ENCODE measurements at places on chromosomes 16 and 17.

DNA sequence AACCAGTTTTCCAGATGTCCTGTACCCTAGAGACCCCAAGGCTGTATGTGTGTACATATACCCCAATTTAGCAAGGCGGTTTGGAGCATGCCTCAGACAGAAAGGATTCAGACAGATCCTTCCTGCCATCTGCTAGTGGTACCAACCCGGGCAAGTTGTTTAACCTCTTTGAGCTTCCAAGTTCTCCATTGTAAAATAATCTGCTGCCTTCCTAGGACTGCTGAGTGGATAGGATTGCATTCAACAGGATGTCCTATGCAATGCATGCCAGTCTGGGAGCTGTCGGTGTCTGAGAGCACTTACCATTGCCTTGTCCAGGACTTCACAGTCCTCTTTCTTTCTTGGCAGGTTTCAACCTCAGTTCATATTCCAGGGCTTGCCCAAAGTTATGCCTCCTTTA lies 1.9 kb downstream of the CDH13 start:
- DNase-seq, result no peak

DNA sequence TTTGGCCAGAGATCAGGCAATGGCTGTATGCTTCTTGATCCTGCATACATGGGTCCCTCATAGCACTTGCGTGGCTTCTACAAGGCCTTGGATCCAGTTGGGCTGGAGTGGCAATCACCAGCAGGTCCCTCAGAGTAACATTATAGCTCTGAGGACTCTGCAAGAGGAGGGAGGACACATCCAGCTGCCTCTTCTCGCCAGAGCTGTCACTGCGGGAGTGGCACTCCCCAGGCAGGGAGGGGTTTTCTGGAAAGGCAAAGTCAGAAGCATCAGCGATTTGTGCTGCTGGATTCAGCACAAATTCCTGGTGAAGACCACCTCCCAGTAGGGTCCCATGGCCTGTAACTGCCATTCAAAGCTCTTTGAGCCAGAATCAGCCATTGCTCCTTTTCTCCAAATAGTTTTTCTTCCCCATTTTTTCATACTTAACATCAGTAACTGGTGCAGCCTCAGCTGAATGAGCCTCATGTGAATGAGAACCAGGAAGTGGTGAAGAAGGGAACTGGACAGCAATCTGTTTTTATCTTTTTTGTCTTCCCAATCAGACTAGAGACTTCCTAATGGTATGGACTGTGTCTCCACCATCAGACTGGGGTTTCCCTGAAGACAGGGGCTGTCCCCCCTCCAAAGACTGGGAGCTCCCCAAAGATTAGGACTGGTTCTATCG lies 40.6 kb upstream of the HOXB13 start:
- no peak for DNase-seq

DNA sequence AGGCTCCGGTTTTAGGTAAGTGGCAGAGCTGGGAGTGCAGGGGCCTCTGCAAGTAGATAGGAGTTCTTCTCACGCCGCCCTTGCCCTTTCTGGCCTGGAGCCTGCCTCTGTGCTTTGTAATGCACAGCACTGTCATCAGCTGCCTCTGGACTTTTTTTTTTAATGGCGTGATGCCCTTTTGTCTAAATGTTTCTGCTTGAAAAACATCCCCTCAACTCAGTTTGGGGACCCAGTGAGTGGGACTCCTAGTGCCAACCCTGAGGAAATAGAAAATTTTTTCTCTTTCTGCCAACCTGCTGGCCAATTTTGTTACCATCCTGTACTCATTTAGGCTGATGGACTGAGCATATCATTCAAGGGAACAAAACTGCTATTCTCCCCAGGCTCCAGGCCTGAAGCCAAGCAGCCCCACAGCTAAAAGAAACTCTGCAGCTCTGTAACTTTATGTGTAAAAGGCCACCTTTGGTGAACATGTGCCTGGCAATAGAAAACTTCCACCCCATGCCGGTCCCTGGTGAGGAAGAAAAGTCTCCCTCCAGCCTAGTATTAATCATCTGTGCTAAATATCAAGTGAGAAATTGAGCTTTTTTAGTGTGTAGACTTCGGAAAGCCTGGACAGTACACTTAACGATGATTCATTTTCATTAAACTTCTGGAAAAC lies 22.5 kb downstream of the SLC6A2 start:
- no peak for DNase-seq

DNA sequence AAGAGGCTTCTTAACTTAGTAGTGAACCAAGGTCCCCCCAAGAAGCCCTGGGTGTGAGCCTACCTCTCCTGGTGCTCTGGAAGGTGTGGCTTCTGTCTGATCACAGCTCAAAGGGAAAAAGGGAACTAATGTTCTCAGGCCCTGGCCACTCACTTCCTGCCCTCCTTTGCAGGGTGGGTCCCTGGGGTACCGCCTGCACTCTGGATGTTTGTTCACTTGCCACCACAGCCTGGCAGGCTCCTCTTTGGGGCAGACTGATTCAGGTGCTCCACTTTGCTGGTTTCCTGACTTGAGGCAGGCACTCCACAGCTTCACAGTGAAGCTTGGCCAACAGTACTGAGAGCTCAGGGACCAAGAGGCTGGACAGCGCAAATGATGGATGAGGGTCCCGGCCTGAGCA lies 5.9 kb upstream of the MYO15A start:
- no peak for DNase-seq

Measured in activated naive CD4-positive, alpha-beta T cell treated with Interleukin-2 at 50 U/mL for 16 hours (primary cell).